ENCODE measurements at places on chromosomes 3 and 15. TPM values are rescaled to one million over a fixed set of nuclear protein-coding genes. Genes with fewer than 3 reads are reported as not detected.

GRCh38 chr15:85804481-85805170, 9.9 kb upstream of the KLHL25 start:
- DNase-seq, result no peak

The GNB5 gene
- polyA plus RNA-seq, result 57.7 TPM

- DNase-seq, result no peak
Measured at GRCh38 chr15:83871808-83872559, 218.1 kb downstream of the ADAMTSL3 start.

GRCh38 chr15:90379263-90379662, 8.8 kb upstream of the IQGAP1 start:
- DNase-seq, result no peak

- DNase-seq, result no peak
Measured at GRCh38 chr3:86519819-86520218, 471.1 kb downstream of the VGLL3 start.

The APOD gene
- polyA plus RNA-seq, result 8.3 TPM

- DNase-seq, result no peak
Measured at GRCh38 chr3:119695480-119695879, 7.3 kb upstream of the CFAP91 start.

The PLA2G4E gene
- not detected for polyA plus RNA-seq

The ITIH4 gene
- polyA plus RNA-seq, result 0.49 TPM

GRCh38 chr3:46998121-46998851, 18.8 kb downstream of the NBEAL2 start:
- no peak for DNase-seq

DNA sequence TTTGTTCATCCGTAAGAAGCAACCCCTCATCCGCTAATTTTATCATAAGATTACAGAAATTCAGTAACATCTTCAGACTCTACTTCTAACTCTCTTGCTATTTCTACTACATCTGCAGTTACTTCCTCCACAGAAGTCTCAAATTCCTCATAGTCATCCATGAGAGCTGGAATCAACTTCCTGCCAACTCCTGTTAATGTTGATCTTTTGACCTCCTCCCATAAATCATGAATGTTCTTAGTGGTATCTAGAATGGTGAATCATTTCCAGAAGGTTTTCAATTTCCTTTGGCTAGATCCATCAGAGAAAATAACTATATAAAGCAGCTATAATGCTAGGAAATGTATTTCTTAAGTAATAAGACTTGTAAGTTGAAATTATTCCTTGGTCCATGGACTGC, 115.1 kb downstream of the TAFA4 start:
- no peak for DNase-seq

DNA sequence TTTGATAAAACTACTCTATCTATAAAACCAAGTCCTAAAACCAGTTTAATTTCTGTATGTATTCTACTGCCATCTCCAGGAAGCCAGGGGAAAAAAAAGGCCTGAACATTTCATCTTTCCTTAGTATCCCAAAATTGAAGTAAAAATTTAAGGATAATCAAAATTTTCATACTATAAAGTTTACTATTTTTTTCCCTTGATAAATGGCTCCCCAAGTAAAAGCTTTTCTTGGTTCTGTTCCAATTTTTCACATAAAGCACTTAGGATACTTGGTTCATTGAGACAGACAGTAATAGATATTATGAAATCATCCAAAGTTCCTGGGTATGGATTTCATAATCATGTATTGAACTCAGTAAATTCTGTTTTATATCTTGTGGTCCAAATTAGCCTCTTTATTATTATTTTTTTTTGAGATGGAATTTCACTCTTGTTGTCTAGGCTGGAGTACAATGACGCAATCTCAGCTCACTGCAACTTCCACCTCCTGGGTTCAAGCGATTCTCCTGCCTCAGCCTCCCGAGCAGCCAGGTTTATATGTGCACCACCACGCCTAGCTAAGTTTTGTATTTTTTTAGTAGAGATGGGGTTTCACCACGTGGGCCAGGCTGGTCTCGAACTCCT, 34.5 kb downstream of the ICE2 start:
- no peak for DNase-seq

DNA sequence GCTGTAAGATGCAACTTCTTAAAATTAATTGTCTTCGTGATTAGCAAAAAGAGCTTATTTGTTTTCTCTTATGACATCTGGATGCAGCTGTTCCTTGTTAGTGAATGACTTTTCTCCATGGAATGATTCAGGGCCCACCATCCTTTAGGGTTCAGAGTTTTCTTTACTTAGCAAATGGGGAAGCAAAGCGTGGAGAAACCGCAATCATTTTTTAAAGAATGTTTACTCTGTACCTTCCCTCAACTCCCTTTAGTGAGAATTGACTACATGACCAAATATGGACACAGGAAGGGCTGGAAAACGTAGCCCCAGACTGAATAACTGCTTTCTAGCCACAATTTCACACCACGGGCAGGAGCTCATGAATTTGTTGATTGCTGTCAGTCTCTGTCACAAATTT, 130.1 kb downstream of the EDEM1 start:
- no peak for DNase-seq

DNA sequence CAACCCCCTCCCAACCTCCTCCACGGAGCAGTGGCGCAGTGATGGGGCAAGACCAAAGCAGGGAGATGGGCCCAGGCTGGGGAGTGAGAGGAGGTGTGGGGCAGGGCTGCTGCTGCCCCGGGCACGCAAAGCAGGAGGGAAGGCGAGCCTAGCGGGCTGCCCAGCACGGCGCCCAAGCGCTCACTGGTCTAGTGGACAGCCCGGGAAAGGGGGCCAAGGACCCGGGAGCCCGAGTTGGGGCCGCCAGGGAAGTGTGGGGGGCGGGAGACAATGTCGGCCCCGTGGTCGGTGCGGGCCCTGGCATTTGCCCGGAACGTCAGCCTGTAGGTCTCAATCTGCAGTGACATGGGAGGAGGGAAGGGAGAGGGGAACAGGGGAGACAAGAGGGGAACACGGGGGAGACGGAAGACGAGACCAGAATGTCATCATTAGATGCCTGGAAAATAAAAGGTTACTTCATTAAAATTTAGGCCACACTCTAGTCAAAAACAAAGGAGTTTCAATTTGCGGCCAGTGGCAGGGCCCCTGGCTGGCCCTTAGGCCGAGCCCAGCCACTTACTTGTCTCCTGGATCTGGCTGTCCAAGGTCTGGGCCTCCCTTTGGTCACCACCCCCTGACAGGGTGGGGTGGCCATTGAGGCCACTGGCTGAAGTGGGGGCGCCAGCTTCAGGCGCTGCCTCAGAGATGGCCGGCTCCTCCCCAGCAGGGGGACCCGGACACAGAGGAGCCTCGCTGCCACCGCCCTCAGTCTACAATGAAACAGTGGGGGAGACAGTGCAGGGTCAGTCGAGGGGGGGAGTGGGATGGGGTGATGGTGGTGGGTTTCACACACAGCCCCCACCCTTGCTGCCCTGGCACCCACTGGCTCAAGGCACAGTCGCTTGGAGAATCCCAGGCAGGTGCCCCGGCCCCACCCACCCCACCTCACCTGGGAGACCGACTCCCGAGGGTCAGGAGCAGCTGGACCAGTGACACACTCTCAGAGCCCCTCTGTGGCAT, 50.0 kb downstream of the DHX30 start:
- DNase-seq, result no peak

The SLC28A2 gene
- not detected for polyA plus RNA-seq

The GCNT3 gene
- not detected for polyA plus RNA-seq

GRCh38 chr15:48719668-48720067, 74.2 kb upstream of the FBN1 start:
- DNase-seq, result no peak

- DNase-seq, result no peak
Measured at GRCh38 chr3:182787302-182788036, 5.8 kb upstream of the ATP11B start.

DNA sequence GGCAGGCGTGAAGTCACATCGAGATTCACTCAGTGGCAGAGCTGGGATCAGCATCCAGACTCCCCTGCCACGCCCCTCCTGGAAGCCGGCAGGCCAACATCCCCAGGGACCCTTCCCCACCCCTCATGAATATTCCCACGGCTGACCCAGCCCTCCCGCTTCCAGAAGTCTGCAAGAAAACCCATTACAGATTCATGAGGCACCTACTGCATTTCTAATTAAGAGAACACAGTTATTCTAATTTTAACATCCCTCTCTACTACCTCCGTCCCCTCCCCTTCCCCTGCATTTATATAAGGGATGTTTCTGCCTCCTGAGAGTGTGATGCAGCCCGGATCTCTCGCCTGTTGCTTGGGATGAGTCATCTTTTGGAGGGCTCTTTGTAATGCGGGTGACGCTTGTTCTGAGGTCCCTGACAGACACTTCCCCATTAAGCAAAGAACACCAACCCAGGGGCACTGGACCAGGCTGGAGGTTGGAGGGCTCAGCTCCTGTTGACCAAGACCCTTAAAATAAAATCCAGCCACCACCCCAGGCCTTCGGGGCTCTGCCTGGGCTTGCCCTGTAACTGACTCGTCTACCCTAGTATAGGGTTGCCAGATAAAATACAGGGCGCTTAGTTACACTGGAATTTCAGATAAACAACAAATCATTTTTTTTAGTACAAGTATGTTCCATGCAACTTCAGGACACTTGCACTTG, 118.7 kb downstream of the NUP210 start:
- no peak for DNase-seq

DNA sequence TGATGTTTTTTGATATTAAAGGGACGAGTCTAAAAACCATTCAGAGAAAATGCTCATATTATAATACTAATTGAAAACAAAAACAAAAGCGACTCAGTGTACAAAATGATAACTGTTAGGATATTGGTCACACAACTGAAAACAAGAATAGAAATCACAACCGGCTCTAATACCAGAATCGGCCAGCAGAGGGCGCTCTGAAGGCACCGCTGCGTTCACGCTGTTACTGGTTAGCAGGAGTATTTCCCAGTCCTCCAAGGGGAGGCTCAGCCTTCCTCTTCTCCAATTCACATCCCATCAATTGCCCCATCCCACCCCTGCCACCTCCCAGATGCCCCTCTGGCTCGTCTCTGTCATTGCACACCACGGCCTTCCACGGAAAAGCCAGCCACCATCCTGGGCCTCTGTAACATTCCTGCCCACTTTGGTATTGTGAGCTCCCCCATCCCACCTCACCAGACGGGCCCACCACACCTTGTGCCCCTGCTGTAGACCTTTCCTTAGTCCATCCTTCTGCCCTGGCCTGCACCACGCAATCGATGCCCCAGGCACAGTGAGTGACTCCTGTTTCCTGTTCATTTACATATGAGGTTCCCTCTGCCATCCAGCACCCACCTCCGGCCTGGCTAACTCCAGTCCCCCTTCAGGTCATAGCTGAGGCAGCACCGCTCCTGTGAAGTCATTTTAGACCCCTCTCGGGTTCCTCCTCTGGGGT, 8.5 kb downstream of the FAM107A start:
- DNase-seq, result no peak

The CRELD1 gene
- 22.5 TPM for polyA plus RNA-seq

GRCh38 chr3:71517271-71517791, 66.2 kb downstream of the FOXP1 start:
- no peak for DNase-seq

GRCh38 chr3:98151241-98151640, 4.0 kb downstream of the OR5H14 start:
- no peak for DNase-seq

GRCh38 chr3:30908456-30909037, 14.1 kb upstream of the GADL1 start:
- no peak for DNase-seq

DNA sequence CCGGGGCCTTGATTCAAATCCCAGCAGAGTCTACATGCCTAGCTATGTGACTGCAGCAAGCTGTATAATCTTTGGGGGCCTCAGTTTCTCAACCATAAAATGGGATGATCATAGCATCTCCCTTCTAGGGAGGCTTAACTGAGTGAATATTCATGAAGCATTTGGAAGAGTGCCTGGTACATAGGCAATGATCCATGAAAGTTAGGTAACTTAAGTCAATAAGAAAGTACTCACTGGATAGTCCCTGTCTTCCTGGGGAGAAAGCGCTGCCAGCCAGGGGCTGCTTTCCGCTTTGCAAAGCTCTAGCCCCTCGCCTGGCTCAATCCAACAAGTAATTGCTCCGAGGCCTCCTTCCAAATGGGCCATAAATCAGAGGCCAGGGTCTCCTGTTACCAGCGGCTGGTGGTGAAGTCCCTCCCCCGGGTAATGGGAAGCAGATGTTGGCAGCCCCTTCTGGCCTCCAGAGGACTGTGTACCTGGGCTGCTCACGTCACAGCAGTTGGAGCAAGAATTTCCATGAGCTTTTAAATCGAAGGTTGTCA, 521.9 kb upstream of the PROK2 start:
- DNase-seq, result no peak

The ZNF501 gene
- polyA plus RNA-seq, result 3.7 TPM

- no peak for DNase-seq
Measured at GRCh38 chr15:90829942-90830440, 38.4 kb upstream of the FURIN start.

DNA sequence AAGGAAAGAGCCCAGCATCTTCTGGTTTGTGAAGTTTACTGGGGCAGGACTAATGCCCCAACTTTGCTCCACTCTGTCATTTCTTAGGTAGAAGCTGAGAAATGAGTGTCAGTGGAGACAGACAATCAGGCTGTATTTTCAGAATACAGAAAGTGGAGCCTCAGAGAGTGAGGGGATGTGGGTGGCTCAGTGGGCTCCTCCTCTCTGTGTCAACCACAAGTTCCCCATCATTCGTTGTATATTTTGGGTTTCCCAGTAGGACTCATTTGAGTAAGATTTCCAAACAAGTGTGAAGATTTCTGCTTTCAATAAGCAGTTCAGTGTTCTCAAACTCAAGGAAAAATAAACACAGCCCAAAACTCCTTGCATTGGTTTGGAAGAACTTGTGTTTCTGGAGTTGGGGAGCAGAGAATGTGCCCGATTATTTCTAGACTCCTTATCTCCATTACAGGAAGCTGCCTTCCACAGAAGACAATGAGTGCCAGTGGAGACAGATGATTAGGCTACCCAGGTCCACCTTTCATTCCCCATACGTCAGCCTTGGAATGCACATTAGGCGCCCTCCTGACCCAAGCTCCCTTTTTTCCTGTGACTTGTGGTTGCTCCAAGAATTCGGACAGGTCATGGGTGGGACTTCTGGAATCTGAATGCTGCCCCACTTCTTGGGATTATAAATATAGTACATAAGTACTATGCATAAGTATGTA, 792.1 kb upstream of the LMCD1 start:
- DNase-seq, result no peak

The DLEC1 gene
- polyA plus RNA-seq, result 0.06 TPM

- DNase-seq, result no peak
Measured at GRCh38 chr15:34942363-34942762, 27.2 kb downstream of the AQR start.

Measured in BJ (cell line).